ENCODE measurements at places on chromosomes 4 and X.

DNA sequence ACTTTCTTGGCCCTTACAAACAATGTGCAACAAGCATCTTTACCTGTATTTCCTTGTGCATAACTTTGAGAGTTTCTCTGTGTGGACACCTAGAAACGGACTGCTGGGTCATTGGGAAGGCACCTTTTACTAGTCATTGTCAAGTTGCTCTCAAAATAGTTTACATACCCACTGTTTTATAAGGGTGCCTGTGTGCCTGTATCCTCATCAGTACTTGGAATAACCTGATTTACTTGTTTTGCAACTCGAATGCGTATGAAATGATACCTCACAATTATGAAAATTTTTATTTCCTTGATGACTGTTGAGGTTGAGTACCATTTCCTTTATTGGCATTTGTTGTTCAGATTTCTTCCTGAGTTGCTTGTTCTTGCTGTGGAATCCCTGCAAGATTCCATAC, 150.8 kb downstream of the STIM2 start:
- no peak for DNase-seq

DNA sequence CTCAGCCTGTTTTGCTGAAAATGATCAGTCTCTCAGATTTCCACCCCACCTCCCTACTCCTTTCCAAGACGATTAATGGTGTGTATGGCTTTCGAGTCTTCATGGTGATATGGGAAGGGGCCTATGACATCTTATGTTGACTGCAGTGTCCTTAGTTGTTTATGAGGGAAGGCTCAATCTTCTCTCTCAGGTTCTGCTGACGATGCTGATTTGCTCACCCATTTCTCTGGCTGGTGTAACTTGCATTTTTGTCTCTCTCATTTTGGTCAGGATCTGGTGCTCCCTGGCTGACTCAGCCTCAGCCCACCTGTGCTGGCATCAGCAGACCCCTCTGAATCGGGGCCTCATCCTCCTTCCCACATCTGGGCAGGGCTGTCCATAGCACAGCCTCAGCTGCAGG, 31.4 kb upstream of the XAGE2 start:
- no peak for DNase-seq

- no peak for DNase-seq
These were observed 12.2 kb upstream of the TNIP3 start for GRCh38 chr4:121176082-121176934.

DNA sequence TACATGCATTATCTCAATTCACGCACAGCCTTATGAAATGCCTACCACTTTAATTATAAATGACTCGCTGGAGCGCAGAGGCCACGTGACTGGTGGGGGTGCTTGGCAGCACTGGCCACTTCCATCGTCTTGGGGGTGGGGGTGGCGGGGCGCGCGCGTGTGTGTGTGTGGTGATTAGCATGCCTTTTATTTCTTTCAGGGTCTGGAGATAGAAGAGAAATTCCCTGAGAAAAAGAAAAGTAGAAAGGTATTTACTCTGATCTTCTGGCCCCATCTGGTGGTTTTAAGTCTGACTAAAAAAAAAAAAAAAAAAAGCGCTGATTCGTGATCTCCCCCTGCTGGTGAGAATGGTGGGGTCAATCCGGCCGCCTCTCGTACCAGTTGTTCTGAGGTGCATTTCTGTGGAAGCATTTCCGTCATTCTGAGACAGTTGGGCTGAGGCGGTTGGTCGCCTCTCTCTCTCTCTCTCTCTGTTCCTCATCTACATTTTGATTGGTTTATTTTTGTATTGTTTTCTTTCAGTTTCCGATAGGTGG, at the start of gene CCNB3:
Gene CCNB3, plus strand, starts transcription at position 402 of the 536 bp plus-strand sequence. CDS start 80,399 bp downstream, outside the sequence.
- peak; percentile 28 for DNase-seq

DNA sequence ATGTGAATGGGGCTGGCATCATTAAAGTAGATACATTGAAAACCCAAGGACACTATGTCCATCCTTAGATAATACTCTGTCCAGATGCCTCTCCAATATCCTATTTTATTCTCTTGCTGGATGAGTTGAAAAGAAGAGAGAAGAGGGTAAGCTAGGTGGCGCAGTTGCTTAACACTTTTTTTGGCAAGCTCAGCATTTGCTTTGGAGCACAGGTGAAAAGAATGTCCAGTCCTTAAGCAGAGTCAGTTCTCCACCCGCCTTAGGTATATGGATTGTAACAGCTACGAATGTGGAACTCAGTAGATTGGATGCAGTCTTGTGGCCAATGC, 208.4 kb downstream of the NWD2 start:
- DNase-seq, result peak; percentile 19

DNA sequence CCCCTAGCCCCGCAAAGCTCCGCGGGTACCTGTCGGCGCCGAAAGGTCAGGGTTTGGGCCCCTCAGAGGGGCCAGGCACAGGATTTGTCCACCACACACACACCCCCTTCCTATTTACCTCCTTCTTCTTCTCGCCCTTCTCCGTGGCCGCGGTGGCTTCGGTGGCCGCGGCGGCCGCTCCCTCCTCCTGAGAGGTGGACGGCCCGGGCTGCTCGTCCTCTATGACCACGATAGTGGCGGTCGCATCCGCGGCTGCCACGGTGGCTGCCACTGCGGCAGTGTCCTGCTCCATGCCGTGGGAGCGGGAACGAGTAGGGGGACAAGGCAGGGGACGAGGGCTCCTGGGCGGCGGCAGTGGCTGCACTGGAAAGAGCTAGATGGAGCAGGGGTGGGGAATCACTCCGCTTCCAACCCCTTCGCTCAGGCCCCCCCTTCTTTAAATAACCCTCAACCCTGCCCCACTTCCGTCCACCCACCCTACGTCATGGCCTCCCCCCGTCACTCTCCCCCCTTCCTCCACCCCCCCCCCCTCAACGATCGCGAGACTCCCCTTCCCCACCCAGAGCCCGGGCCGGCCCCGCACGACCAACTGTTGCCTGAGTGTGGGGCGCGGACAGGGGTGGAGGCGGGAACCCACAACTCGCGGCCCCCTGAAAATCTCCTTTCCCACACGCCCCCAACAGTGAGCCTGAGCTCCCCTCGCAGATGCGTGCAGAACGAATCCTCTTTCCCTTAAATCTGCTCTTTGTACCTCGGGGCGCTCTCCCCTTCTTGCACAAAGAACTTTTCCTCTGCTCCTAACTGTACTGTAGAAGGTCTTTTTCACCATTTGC, at the start of gene SMARCA1:
Gene SMARCA1, minus strand, starts transcription at position 412 of the 833 bp plus-strand sequence. Its CDS starts 120 bp downstream, at position 292.
- DNase-seq, result no peak

Measured in non-pigmented ciliary epithelial cell (primary cell).